Glutamatergic neuron (in vitro differentiated cells): ENCODE measurements at places on chromosomes 11 and 22. TPM values are rescaled to one million over a fixed set of nuclear protein-coding genes. Genes with fewer than 3 reads are reported as not detected.

- no peak for DNase-seq
Measured at GRCh38 chr11:65380460-65381119, 1.9 kb downstream of the SLC25A45 start.

DNA sequence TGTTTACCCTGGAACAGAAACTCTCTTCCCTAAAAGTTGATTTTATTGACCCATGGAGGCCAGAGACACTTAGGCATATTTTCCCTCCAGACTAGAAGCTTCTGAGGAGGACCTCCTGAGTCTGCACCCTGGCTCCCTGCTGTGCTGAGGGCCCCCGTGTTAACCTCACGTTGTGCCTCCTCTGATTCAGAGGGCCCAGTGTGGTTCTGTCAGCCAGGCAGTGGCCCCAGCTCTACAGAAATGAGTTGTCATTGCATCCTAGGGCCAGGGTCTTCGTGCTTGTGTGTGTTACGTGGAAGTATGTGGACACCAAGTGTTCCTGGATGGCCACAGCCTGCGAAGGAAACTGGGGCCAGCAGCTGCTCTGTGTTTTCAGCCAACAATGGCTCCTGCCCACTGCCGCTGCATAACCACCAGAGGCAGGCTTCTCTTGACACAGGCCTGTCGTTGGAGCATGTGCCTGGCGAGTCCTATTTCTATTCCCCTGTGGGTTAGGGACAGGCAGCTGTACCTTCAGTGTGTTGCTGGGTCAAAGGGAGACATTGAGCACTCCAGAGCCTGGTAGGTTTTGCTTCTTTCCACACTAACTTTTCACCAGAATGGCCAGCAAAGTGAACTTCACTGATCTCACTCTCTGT lies 44.5 kb downstream of the MED15 start:
- peak; percentile 52 for DNase-seq

GRCh38 chr11:100777736-100778135 lies 90.6 kb downstream of the ARHGAP42 start:
- DNase-seq = no peak

DNA sequence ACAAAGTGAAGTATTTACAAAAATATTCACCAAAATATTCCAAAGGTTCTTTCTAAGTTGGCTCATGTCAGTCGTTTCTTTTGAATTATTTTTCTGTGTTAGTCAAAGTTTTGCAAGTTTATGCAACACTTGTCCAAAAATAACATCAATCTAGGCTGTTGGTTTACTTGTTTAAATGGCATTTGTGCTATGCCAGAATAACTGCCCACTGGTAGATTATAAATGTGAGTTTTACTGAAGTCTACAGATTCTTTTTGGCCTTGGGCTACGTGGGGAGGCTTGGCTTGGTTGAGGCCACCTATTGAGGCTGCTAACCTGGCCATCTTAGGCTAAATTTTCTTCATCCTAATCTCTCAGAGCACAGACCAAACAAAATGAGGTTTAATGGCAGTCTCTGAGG lies 1091.9 kb upstream of the RAG2 start:
- DNase-seq = no peak

GRCh38 chr22:17580441-17581031 lies 17.2 kb downstream of the SLC25A18 start:
- DNase-seq = no peak

- DNase-seq = no peak
Measured at GRCh38 chr11:44960200-44960845, 9.6 kb upstream of the TP53I11 start.

GRCh38 chr11:22477312-22477711 lies 139.1 kb downstream of the SLC17A6 start:
- DNase-seq = no peak

GRCh38 chr11:118042141-118042540 lies 34.7 kb upstream of the TMPRSS4 start:
- no peak for DNase-seq

GRCh38 chr22:43136255-43136654 lies 6.9 kb downstream of the MCAT start:
- peak; percentile 71 for DNase-seq

- DNase-seq = no peak
Measured at GRCh38 chr11:86444981-86445380, 70.3 kb downstream of the CCDC81 start.

DNA sequence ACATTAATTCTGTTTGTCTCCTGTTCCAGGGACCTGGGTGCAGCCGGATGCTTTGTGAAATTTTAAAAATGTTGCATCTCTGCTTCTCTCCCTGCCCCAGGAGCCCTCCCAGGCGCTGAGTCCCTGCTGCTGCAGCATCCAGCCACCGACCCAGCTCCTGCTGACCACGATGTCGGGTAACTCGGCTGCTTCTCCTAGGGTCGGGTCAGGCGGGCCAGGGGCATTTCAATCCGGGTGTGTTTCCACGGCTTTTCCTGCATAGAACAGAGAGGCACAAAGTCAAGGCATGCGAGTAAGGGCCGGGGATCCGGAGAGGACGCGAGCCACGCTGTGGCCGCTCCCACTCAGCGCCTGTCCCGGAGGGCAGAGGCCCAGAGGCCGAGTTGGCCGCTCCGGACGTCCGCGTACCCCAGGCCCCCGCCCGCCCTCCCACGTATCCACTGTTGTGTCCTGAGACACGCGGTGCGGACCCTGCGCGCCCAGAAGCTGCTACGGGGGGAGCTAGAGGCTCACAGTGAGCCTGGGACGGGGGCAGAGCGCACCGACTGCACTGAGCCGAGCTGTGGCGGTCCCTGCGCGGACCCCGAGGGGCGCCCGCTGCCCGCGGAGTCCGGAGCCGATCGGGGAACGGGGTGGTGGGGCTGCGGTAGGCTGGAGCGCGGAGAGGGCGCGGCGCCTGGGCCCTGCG lies at the start of gene POU2AF3:
TSS of gene POU2AF3 (plus strand) at position 134 of the 688 bp plus-strand sequence. CDS start at position 170, 36 bp downstream.
- DNase-seq = peak; percentile 36

DNA sequence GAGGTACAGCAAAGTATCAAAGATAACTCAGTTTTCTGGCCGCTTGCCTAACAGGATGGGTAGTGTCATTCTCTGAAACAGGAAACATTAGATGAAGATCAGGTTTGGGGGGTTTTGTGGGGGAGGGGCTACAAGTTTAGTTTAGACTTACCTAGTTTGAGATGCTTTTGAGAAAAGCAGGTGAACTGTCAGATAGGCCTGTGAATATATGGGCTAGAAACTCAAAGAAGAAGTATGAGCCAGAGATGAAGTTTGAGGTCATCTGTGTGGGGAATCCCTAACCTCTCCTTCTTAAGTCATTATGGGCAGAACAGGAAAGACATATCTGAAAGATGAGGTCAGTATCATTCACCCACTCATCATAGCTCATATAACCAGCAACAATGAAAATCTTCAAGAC lies 11.9 kb downstream of the HOATZ start:
- no peak for DNase-seq

GRCh38 chr11:2779981-2780849 lies 80.4 kb upstream of the KCNQ1OT1 start:
- DNase-seq = peak; percentile 10

DNA sequence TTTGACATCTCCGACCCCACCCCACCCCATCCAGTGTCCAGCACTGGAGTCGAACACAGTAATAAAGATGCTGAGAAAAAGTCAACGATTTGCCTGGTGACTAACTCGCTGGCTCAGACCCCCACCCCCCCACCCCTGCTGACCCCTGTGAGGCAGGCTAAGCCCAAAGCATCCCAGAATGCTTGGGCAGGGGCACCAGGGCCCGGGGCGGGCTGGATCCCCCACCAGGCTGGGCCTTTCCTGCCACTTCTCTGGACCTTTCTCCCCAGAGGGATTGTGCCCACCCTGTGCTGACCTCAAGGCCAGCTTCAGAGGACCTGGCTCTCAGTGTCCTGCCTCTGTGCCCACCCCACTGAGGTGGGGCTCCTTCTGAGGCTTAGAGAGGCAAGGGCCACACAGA lies 1.8 kb downstream of the C11orf86 start:
- no peak for DNase-seq

DNA sequence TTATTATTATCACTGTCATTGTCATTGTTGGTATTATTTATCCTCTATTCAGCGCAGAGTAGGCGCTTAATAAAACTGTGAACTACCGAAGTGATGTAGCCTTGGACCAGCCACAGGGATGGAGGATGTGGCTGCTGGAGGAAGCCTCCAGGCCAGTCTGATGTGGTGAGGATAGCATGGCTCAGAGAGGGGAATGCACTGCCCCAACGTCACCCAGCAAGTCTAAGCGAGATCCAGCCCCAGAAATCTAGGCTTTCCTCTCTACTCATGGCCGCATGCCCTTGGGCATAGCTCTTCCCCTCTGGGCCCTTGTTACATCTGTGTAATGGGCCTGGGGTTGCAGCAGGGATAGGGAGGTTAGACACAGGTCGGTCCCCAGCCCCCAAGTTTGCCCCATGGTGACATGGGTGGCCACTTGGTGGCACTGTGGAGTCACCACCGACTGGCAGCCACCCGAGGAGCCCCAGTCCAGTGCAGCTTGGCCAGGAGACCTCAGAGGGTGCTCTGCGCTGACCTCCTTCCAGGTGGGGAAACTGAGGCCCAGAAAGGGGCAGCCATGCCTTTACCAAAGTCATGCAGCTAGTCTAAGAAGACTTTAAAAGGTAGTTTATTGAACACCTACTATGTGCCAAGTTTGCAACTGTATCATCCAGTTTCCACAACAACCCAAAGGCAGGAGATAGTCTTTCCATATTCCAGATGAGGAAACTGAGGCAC lies 395.7 kb downstream of the MN1 start:
- peak; percentile 73 for DNase-seq

DNA sequence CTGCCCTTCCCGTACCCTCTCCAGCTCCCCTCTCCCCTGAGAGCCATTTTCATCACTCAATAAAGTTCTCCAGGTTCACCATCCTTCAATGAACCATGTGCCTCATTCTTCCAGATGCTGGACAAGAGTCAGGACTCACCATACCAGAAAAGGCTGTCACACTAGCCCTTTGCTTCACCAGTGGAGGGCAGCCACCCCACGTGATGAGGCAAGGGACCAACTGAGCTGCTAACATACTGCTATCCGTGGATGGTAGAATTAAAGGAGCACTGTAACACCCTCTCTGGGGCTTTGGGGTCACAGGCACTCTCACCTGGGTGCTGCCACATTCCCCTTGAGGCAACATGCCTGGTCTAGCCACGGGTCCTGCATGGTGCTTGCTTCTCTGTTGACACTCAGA lies 13.1 kb upstream of the OR5I1 start:
- no peak for DNase-seq

- DNase-seq = no peak
Measured at GRCh38 chr22:38716826-38717225, 11.1 kb downstream of the GTPBP1 start.

DNA sequence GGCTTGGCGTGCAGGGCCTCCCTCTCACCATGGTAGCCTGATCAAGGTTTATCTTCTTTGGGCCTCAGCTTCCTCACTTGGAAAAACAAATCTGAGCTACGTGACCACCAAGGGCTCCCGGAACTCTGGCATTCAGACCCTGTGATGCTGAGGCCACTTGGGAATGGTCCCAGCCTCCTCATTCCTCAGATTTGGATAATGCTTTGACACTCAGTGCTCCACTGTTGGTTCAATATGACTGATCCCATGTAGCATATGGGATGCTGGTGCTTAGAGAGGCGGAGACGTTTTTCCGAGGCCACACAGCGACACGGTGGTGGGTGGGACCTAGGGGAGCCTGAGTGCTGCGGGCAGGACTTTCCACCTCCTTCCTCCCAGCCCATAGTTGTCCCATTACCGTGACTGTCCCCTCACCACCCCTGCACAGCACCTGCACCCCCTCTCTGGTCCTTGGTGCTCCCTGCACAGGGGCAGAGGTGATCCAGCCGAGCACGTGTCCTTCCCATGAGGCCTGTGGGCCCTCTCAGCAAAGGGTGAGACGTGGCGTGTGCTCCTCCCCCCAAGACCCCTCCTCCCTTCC lies 23.1 kb downstream of the MB start:
- no peak for DNase-seq

DNA sequence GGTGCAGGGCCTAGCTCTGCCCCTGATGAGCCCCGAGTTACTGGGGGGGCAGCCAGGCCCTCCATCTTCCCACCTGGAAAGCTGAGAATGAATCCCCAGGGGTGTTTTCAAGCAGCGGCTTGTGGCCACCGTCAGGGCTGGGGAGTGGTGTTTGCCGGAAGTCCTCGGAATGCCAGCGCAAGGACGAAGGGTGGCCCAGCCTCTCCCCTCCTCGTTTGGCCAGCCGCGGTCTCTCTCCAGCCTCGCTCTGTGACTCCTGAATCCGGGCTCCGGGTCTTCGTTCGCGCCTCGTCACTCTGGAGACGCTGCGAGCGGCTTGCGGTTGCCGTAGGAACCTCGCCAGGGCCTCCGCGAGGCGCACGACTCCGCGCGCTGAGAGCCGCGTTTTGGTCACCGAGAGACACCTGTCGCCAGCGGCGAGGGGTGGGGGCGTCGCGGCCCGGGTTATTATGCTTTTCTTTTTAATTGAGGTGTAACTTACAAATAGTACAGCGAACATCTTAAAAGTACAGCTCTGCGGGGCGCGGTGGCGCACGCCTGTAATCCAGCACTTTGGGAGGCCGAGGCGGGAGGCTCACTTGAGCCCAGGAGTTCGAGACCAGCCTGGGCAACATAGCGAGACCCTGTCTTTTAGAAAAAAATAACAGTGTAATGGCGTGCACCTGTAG lies 6.3 kb upstream of the KDELR3 start:
- peak; percentile 97 for DNase-seq

GRCh38 chr11:69365558-69365957 lies 71.6 kb downstream of the MYEOV start:
- DNase-seq = no peak

- no peak for DNase-seq
Measured at GRCh38 chr11:44112091-44112821, 16.8 kb downstream of the EXT2 start.

DNA sequence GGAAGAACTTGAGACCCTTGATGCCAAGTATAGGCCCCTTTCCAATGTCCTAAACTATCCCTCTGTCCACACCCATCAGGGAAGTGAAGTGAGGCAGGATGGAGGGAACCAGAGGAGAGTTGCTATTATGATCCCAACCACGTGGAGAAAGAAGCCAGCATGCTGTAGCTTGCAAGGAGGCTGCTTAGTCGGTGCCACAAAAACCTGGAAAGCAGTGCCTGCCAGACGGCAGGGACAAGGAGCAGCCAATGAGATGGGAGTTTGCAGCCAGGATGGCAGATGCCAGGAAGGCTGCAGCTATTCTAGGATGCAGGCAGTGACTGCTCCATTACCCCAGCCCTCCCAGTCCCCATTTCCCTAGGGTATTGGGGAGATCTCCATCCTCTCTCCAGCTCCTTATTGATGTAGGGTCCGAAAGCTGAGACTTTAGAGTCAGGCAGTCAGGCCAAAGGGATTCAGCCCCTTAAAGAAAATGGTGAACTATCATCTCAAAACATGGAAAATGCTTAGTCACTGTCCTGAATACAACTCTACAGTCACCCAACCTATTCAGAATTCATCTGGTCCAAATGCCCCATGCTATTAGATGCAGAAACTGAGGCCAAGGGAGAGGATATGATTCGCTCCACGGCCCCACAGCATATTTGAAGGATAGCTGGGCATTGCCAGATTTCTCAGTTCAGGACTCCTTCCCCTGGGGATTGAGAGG lies 18.4 kb upstream of the LRRC55 start:
- no peak for DNase-seq

The KRTAP5-2 gene
- not detected for total RNA-seq

The P2RY2 gene
- total RNA-seq = 0.69 TPM

The CASP1 gene
- not detected for total RNA-seq

The CLDN25 gene
- not detected for total RNA-seq

The SMPD1 gene
- 38.5 TPM for total RNA-seq

The FIBIN gene
- 0.22 TPM for total RNA-seq

The SNX32 gene
- total RNA-seq = 14.7 TPM

The OR8D1 gene
- total RNA-seq = not detected

The FAM180B gene
- not detected for total RNA-seq
